ENCODE measurements at places on chromosomes 5 and 9.

- no peak for DNase-seq
Measured at GRCh38 chr5:168479166-168479565, 7.1 kb upstream of the RARS1 start.

DNA sequence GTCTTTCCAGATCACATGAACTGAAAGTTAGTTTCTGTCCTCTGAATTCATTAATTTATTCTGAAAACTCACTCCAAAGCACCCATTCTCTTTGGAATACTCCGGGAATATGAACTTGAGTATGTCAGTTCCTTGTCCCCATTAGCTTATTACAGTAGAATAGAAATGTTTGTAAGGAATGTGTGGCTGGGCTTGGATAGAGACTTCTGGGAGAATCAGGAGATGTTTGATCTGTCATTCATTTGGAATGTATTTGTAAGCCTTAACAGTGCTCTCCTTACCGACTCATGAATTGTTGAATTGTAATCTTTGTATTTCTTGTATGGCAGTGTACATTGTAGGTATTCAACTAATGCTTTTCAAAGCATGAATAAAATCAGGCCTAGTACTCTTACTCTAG is 548.4 kb downstream of the LRRC70 start:
- no peak for DNase-seq

DNA sequence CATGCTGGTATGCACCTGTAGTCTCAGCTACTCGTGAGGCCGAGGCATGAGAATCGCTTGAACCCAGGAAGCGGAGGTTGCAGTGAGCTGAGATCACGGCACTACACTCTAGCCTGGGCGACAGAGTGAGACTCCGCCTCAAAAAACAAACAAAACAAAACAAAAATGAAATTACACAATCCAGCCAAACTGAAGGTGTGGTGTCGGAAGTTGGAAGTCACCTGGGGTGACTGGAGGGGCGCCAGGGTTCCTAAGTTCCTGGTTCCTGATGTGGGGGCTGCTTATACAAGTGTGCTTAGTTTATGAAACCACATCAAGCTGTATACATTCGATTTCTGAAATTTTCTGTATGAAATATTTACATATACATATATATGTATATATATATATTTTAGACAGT is 3.7 kb upstream of the DOLPP1 start:
- no peak for DNase-seq

GRCh38 chr9:6944093-6944551 is 186.3 kb downstream of the KDM4C start:
- DNase-seq, result no peak

GRCh38 chr5:172420235-172420939 is 33.9 kb downstream of the SH3PXD2B start:
- no peak for DNase-seq

- no peak for DNase-seq
Measured at GRCh38 chr5:132325691-132326090, 31.5 kb downstream of the SLC22A4 start.

DNA sequence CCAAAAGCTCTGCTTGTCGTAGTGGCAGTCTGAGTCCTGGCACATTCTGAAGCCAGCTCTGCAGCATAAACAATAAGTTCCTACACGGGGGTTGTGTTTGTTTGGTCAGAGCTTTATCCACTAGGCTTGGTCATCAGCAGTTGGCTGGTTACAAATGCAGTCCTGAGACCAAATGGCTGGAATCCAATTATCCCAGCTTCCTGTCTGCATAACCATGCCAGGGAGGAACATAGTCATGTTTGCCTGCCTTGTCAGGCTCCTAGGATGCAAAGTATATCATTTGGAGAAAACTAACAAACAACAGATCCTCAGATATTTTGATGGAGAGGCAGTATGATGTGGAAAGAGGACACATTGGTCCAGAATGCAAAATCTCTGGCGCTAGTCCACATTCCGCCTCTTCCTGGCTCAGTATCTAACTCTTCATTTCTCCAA is 85.8 kb downstream of the FBXO38 start:
- no peak for DNase-seq

GRCh38 chr5:141716009-141716408 is 34.0 kb upstream of the ARAP3 start:
- no peak for DNase-seq

DNA sequence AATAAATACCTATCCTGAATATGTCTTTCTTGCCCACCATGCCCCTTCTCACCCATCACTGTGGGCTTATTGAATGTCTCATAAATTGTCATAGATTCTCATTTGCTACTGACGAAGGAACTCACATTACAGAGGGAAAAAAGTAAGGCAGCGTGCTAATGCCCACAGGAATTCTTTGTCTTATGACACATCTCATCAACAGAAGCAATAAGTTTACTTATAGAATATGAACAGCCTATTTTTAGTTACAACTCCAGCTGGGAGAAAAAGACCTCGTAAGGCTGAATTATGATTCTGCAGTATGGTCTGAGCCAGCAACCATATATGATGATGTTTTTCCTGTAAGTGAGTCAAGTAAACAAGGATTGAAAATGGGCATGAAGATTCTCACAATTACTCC is 22.4 kb upstream of the ATG10 start:
- DNase-seq, result no peak

DNA sequence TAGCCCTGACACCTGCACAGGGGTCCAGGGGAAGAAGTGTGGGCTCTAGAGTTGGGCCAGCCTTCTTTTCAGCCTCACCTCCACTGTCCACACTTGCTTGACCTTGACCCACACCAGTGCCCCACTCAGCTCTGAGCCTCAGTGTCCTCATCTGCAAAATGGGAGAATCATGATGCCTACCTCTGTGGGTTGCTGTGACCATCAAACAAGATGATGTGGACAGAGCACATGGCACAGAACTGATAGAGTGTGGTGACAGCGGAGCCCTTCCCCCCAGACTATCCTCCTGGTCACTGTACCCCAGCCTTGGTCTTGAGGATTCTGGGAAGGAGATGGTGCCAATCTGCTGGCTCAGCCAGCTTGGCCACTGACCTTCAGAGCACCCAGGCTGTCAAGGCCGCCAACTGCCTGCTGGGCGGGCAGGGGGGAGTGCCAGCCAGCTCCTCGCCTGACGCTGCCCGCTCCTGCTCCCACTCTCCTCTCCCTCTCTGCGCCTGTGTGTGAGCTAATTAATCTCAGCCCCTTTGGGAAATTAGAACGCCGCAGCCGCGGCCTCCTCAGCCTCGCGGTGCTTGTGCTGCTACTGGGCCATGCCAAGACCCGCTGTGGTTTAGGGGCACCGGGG is 16.7 kb downstream of the CXXC5 start:
- DNase-seq, result no peak

- no peak for DNase-seq
Measured at GRCh38 chr5:127979475-127979874, 104.1 kb upstream of the SLC12A2 start.

- no peak for DNase-seq
Measured at GRCh38 chr5:107430071-107430625, 240.6 kb downstream of the EFNA5 start.

- no peak for DNase-seq
Measured at GRCh38 chr9:95496687-95497086, 20.1 kb downstream of the PTCH1 start.

DNA sequence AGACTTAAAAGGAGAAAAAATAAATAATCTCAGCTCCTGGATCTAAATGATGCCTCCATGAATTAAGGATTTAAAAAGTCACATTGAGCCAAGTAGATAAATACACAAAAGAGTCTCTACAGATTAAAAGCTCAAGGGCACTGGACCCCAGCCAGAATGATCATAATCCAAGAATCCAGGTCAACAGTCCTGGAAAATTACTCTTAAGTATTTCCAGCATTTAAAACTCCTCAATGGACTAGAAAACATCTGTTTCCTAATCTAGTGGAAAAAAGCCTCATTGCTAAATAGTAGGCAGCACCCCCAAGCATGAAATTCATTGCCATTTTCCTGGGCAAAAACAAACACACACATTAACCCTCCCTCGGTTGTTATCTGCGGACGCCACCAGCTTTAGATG is 96.8 kb downstream of the FRMD3 start:
- no peak for DNase-seq

DNA sequence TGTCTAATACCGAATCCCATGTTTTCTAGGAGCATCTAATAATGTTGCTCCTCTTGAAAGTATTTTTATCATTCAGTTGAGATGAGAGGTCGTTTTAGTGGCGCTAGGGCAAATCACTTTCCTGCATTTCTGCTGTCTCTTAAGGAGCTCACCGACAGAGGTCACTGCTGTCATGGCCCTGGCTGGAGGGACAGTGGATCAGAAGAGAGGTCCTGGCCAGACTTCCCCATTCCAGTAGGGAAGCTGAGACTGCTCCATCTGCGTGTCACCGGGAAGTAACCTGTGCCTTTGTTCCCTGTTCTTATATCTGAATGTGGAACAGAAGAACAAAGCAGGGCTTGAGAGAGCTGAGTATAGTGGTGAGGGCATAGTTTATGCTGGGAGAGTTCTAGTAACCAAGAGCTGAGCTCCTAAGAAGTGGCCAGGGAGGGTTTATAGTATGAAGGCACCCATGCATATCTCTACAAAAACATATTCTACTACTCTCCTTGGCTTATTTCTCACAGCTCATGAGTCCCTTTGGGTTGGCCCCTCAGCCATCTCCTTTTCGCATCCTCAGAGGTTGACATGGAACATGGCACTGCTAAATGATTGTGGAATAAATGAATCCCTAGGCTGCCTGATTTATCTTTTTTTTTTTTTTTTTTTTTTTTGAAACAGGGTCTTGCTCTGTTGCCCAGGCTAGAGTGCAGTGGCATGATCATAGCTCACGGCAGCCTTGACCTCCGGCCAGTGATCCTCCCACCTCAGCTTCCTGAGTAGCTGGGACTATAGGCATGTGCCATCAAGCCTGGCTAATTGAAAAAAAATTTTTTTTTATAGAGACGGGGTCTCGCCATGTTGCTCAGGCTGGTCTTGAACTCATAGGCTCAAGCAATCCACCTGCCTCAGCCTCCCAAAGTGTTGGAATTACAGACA is 27.2 kb downstream of the ATP6V0E1 start:
- peak; percentile 19 for DNase-seq

DNA sequence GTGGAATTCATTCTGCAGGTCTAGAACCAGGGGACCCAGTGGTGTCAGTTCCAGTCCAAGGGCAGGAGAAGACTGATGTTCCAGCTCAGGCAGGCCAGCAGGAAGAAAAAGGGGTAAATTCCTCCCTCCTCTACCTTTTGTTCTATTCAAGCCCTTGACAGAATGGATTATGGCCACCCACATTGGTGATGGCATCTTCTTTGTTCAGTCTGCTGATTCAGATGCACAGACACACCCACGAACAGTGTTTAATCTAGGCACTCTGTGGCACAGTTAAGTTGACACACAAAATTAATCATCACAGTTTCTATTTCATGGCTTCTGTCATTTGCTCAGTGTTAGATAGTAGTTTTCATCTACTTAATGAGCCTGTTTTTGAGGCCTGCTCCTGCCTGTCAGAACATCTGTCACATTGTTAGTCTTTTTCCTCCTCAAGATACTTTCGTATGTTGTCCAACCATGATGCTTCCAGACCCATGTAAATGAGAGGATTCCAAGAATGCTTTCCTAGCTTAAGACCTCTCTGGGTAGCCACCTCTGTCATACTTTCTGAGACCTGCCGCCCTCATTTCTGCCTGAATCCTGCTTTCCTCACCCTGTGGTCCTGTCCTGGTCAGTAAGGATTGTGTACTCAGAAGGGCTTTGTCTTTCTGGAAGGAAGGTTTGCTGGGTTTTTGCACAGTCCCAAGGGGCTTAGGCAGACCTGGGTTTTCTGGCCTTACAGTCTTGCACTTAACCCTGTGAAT is 72.5 kb downstream of the SPIN1 start:
- no peak for DNase-seq

GRCh38 chr9:3920604-3921582 is 379.0 kb downstream of the GLIS3 start:
- no peak for DNase-seq

DNA sequence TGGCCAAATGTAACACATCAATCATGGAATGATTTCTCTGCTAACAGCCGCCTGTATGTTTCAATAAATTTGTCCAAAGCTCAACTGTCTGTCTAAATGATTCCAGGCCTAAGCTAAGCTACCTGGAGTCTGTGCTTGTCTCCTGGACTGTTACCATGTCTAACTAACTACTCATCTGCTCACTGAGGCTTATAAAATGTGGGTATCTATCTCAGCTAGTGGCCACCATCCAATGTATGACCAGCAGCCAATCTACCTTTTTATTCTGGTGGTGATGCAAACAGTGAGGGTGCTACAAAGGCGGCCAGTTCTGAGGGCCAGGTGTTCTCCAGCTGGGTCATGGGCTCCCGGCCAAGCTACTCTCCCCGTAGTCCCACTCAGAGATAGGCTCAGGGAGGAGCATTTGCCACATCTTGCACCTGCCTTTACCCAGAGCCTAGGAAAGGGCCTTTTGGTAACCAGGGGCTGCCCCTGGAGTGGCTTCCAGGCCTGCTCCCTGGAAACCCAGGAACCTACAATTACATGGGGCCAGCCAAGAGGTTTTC is 59.1 kb downstream of the PFDN1 start:
- DNase-seq, result no peak

- no peak for DNase-seq
Measured at GRCh38 chr5:52448111-52448510, 339.6 kb upstream of the ITGA1 start.

DNA sequence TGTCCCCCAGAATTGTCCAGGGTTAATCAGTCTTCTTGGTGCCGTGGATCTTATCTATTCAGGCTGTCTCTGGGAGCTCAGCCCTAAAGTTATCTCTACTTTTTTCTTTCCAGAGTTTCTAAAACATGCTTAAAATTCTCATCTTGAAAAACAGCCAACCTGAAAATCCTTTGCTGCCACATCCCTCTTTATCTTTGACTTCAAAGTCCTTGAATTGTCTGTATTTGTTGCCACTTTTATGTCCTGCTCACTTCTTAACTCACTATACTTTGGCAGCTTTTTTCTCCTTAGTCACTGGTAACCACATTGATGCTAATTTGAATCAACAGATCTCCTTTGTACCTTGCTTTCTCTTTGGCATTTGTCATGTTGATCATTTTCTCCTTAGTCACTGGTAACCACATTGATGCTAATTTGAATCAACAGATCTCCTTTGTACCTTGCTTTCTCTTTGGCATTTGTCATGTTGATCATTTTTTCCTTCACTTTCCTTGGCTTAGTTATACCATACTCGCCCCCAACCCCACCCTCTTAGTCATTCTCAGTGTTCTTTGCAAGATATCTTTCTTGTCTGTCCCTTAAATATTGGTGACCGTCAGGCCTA is 8.5 kb downstream of the DMXL1 start:
- DNase-seq, result no peak

- no peak for DNase-seq
Measured at GRCh38 chr5:97422678-97423077, 239.6 kb upstream of the RIOK2 start.

GRCh38 chr5:72612810-72613209 is 105.6 kb upstream of the ZNF366 start:
- no peak for DNase-seq

- no peak for DNase-seq
Measured at GRCh38 chr9:119868694-119869093, 499.5 kb upstream of the BRINP1 start.

GRCh38 chr9:93697352-93698139 is 121.2 kb downstream of the PHF2 start:
- no peak for DNase-seq

Measured in progenitor cell of endocrine pancreas (in vitro differentiated cells).